ENCODE measurements at places on chromosomes 7 and 10.
A peak's percentile ranks its signal among the peaks of the same experiment; 100 is the strongest.

GRCh38 chr10:60162631-60163030 is 227.0 kb downstream of the ANK3 start:
- no peak for DNase-seq

- no peak for DNase-seq
These were observed 32.1 kb downstream of the LRRC27 start for GRCh38 chr10:132363921-132364593.

- no peak for DNase-seq
These were observed 19.9 kb upstream of the NPFFR1 start for GRCh38 chr10:70303730-70304129.

DNA sequence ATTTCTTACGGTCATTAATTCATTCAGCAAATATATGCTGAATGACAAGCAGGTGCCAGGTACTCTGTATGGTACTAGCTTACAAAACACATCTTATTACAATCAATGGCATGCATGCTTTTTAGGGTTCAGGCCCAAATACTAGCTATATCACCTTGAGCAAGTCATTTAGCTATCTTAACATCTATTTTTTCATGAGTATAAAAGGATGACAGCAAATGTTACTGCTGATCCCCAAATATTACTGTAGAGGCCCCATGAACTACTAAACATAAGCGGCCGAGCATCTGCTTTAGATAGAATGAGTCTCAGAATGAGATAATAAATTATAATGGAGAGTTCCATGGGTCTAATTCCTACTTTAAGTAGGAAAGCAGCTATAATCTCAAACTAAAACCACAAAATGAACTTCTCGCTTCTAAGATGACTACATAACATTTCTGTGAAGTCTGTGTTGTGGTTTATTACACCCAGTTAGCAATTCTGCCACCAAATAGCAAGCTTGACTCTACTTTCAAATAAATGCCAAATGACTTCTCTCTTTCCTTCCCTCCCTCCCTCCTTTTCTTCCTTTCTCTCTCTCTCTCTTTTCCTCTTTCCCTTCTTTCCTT is 113.7 kb upstream of the LRRN3 start:
- DNase-seq: no peak

DNA sequence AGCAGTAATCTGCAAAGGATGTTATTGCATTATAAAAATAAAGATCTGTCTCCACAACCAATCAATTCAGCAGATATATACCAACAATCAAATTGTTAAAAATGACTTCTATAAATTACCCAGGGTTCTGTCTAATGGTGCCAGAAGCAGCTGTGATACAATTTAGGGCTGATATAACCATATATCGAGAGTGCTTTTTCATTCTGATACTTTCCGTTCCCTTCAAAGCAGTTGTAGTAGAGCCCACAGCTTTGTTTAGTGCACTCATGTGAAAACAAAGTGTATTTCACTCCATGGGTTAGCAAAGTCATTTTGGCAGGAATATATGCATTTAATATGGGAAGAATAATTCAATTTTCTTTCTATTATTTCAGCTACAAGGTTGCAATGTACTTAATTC is 83.1 kb upstream of the CHCHD3 start:
- no peak for DNase-seq

- no peak for DNase-seq
These were observed 61.7 kb upstream of the ITGA8 start for GRCh38 chr10:15781381-15781960.

DNA sequence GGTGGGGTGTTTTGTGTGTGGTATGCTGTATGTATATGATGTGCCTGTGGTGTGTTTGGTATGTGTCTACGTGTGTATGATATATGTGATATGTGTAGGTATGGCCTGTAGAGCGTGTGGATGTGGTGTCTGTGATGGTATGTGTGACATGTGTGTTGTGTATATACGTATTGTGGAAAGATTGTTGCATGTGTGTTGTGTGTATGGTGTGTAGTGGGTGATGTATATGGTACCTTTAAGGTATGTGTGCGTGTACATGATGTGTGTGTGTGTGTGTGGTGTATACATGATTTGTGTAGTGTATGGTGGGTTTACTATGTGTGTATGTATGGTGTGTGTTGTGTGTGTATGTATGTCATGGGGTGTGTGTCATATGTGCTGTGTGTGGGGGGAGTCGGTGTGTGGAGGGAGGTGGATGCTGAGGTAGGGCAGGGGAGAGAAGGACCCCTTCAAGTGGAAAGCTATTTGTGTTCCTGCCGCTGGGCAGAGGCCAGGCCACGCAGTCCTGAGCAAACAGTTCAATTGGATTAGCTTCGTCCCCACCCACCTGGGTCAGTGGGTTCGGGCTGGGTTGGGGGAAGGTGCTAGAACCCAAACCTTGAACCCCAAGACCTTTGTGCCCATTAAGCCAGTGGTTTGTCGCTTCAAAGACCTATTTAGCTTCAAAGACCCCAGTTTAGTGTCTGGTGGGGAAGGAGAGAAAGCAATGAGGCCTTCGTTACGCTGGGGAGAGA is 1.9 kb upstream of the TRPV6 start:
- DNase-seq: no peak

- no peak for DNase-seq
These were observed 18.4 kb downstream of the FAM241B start for GRCh38 chr10:69648461-69648860.

GRCh38 chr7:42214060-42214679 is 22.8 kb downstream of the GLI3 start:
- no peak for DNase-seq

DNA sequence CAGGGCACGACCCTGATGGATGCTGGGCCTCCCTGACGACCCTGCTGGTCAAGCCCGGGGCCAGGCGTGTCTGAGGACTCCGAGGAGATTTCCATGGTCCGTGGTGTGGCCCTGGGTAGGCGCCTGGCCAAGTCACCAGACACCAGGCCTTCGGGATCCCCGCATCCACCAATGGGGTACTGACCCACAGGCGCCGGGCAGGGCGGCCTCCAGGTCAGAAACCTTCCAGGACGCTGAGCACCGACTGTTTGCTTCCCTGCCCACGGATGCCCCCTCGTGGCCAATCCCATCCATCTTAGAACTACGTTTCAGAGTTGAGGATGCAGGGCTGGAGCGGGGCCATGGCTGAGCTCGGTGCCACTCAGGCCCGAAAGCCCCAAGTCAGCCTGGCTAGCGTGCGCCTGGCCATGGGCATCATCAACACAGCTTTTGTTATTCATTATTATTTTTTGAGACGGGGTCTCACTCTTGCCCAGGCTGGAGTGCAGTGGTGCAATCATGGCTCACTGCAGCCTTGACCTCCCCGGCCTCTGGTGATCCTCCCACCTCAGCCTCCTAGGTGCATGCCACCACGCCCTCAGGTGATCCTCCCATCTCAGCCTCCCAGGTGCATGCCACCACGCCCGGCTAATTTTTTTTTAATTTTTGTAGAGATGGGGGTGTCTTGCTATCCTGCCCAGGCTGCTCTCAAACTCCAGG is 7.1 kb upstream of the AMZ1 start:
- peak; percentile 78 for DNase-seq

DNA sequence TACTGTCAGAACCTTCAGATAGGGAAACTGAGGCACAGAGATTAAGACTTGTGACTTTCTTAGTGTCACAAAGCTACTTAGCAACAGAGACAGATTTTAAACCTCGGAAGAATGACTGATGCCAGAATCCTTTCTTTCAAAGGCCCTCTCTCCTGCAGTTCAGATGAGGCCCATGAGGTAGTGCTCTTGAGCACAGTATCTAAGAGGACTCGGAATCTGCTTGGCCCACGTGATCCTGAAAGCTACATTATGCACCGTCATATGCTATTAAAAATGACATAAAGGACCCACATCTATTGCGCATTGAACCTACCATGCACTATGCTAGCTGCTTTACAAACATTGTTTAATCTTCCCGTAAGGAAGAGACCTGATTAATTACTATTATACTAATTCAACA is 355.9 kb downstream of the SFMBT2 start:
- peak; percentile 26 for DNase-seq

DNA sequence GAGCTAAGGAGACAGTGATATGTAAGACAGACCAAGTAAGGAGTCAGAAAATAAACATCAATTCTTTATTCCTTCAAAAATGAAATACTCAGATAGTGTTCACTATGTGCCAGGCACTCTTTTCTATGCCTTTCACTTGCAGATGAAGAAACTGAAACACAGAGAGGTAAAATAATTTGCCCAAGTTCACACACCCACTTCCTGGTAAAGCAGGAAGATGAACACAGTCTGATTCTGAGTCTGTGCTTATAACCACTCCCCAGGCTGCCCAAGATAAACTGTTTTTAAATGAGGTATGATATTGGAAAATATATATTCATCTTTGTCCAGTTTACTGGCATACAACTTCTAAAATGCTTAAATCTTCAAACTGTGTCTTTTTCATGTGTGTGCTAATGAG is 294.4 kb upstream of the NPVF start:
- no peak for DNase-seq

DNA sequence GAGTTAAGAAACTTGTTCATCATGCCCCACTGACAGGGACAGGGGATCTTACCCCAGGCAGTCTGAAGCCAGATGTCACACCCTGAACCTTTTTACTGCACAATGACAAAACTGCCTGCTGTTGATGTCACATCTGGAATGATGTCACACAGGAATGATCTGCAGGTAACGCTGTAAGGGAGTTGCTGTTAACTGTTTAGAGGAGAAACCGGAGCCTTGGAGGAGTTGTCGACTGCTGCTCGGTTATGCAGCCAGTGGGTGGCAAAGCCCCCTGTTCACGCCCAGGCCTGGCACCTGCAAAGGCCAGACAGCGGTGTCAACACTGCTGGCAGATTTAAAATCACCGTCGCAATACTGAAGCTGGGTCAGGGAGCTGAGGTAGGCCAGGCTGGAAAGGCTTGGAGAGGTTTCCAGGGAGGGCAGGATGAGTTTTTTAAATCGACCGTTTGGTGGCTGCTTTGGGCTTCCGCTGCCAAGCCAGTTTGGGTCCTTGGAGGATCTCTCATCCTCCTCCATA is 10.0 kb upstream of the SLIT1 start:
- no peak for DNase-seq

DNA sequence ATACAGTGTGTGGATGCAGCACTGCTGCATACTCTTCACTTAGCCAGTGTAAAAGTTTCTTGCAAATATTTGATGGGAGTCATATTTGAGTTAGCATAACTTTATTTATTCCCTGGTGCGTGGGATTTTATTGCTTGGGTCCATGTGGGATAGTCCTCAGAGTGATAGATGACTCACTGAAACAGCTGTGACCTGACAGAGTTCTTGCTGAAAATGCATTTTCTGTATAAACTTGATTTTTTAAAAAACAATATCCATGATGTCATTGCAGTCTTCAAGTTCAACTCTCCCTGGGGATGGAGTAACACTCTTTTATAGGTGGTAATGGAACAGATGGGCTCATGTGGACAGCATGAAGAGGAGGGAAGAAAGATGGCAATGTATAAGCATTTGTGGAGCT is 310.0 kb downstream of the PPP1R3A start:
- DNase-seq: no peak

- DNase-seq: no peak
These were observed 254.9 kb upstream of the PHF14 start for GRCh38 chr7:10718768-10719167.

DNA sequence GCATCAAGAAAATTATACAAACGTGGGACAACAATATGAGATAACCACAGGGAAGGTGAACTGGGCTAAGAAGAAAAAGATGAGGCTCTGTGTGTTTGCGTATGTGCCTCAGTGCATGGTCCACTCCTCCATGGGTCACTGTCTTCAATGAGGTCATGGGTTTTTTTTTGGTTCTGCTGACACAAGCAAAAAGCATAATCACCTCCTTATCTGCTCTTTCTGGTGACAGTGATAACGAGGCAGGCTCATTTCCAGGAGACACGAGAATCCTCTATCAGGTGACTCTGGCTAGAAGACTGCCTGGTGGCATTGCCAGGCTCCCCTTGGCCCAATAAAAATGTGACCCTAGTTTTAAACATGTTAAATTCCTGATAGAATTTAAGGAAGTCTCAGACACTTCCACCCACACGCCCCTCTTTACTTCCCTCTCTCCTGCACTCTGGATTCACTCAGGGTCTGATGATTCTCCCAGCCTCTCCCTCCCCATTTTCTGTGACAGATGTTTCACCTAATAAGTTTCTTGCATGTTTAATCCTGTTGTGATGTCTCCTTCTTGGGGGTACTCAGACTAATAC is 35.3 kb upstream of the CDCA7L start:
- DNase-seq: no peak

- no peak for DNase-seq
These were observed 109.4 kb downstream of the TRIM24 start for GRCh38 chr7:138569418-138569817.

GRCh38 chr10:34495938-34496337 is 319.2 kb downstream of the PARD3 start:
- peak; percentile 4 for DNase-seq

DNA sequence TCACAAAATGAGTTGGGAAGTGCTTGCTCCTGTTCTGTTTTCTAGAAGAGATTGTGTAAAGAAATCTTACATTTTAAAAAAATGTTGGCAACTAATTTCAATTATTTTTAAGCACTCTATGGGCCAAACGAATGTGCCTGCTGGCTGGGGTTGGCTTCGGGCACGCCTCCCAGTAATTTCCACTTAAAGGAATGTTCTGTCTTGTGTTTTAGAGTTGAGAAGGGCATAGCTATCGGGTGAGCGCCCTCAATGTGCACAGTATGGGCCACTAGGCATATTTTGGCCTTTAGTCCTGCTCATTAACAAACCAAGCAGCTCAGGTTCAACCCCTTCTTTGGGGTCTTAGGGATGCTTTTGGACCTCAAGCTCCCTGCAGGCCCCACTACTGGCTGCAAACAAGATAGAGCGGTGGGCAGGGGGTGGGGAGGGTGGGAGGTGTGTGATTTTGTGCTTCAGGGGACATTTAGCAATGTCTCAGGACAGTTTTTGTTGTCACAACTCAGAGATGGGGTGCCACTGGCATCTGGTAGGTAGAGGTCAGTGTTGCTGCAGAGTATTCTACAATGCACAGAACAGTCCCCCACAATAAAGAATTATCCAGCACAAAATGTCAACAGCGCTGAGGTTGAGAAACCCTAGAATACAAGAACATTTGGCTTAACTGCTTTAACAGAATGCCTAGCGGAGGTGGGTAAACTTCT is 40.7 kb downstream of the TACC2 start:
- DNase-seq: no peak

Data from RPMI8226 (cell line).